Uterus (tissue), 4 donors: ENCODE measurements at places on chromosomes 16 and 17.

DNA sequence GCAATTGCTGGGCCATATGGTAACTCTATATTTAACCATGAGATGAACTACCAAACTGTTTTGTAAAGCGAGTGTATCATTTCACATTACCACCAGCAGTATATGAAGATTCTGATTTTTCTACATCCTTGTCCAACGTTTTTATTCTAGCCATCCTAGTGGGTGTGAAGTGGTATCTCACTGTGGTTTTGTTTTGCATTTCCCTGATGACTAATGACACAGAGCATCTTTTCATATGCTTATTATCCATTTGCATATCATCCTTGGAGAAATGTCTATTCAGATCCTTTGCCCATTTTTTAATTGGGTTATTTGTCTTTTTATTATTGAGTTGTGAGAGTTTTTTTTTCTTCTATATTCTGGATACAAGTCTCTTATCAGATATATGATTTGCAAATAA, 83.6 kb downstream of the AKAP1 start:
- DNase-seq, result no peak

- peak; percentile 67 for DNase-seq
Observed at GRCh38 chr17:42675348-42675964, 1.3 kb downstream of the PLEKHH3 start.

GRCh38 chr16:67969254-67970039, 1.0 kb upstream of the SLC12A4 start:
- peak; percentile 45 for DNase-seq

- no peak for DNase-seq
Observed at GRCh38 chr16:30115238-30115637, 1.9 kb upstream of the GDPD3 start.

DNA sequence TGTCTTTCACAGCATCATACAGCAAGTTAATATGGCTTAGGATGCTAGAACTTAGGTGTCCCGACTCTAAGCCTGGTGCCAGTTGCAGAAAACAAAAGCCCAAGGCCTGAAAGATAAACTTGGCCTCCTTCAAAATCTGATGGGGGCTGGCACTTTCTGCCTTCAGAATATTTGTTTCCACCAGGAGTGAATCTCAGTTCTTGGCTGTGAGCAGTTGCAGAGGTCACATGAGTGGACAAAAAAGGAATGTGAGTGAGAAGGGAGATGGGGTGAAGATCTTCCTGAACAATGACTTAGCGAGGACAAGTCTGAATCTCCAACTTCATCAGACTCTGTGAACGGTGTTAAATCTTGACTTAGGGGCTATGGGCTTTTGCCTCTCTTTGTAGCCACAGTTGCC, 46.6 kb downstream of the HOXB1 start:
- DNase-seq, result no peak

- DNase-seq, result no peak
Observed at GRCh38 chr16:6600167-6600566, 732.5 kb upstream of the RBFOX1 start.

- DNase-seq, result no peak
Observed at GRCh38 chr16:405548-406506, 4.1 kb downstream of the DECR2 start.

DNA sequence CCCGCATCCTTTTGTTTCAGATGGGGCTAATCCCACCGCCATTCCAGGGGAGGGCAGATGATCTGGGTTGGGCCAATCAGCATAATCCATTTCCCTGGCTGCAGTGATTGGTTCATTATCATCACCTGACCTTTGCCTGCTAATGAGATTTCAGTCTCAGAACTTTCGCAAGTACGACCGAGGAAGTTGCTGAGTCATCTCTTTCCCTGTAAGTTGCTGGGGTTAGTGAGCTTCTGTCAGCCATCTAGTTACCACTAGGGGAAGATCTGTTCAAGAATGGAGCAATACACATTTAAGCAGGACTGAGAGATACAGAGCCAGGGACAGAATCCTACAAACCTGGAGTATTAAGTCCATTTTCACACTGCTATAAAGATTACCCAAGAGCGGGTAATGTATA, 65.3 kb upstream of the NUDT7 start:
- no peak for DNase-seq
